AG04450 (cell line): ENCODE measurements at places on chromosomes 13 and 19.

- DNase-seq, result no peak
Observed at GRCh38 chr19:8131517-8131916, 17.9 kb downstream of the FBN3 start.

DNA sequence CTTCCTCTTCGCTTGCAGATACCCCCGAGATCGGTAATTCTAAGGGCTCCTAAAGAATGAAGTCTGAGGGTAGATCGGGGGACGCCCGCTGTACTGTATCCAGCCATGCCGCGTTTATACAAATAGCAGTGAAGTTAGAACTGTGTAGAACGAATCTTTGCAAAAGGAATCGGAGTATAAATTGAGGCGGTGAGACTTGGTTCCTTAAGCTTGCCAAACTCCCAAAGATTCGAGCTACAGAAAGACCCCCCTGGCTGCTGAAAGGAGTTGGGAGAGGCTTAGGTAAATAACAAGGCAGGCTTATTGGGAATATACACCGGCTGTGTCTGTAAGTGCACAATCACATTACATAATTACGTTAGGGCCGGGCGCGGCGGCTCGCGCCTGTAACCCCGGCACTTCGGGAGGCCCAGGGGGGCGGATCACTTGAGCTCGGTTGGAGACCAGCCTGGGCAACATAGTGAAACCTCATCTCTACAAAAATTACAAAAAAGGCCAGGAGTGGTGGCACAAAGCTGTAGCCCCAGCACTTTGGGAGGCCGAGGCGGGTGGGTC is 12.2 kb downstream of the TMEM160 start:
- no peak for DNase-seq

DNA sequence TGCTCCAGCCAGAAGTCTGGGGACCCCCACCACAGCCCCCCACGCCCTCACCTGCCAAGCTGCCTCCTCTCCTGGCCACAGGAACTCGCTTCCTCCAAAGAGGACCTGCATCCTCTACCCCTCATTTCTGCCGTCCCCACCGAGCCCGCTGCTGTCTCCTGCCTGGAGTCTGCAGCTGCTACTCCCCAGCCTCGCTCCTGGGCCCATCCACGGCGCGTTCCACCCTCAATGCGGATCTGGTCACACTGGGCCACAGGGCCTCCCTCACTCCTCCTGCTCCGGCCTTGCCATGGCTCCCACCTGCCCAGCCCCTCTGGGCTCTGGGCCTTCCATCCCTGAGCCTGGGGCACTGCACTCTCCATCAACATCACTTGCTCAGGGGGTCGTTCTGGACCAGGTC is 4.3 kb downstream of the BTBD2 start:
- no peak for DNase-seq

GRCh38 chr13:74299721-74300120 is 165.5 kb upstream of the KLF12 start:
- DNase-seq, result no peak

GRCh38 chr19:3575949-3576673 is 3.4 kb downstream of the HMG20B start:
- no peak for DNase-seq

DNA sequence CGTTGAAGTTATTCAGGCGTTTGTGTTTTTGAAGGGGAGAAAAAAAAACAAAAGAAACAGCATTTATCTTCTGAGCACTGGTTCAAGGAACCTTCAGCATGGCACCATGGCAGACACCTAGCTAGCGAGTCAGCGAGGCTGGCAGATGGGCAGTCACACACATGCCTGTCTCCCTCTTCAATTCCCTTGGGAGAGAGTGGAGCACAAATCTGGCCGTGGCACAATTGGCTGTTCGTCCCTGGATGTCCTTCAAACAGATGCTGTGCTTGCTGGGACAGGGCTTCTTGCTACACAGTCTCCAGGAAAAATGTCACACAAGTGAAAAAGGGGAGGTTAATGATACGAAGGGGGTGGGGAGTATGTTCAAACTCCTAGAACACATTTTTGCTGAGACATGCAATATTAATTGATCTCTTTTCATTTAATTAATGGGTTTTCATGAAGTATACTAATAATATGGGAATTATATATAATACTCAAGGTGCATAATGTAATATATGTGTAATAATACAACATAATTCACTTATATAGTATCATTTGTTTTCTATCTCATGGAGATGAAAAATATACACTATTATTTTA is 1674.5 kb upstream of the SLC10A2 start:
- DNase-seq, result no peak

GRCh38 chr19:6092329-6093286 is 17.7 kb downstream of the RFX2 start:
- DNase-seq, result no peak

DNA sequence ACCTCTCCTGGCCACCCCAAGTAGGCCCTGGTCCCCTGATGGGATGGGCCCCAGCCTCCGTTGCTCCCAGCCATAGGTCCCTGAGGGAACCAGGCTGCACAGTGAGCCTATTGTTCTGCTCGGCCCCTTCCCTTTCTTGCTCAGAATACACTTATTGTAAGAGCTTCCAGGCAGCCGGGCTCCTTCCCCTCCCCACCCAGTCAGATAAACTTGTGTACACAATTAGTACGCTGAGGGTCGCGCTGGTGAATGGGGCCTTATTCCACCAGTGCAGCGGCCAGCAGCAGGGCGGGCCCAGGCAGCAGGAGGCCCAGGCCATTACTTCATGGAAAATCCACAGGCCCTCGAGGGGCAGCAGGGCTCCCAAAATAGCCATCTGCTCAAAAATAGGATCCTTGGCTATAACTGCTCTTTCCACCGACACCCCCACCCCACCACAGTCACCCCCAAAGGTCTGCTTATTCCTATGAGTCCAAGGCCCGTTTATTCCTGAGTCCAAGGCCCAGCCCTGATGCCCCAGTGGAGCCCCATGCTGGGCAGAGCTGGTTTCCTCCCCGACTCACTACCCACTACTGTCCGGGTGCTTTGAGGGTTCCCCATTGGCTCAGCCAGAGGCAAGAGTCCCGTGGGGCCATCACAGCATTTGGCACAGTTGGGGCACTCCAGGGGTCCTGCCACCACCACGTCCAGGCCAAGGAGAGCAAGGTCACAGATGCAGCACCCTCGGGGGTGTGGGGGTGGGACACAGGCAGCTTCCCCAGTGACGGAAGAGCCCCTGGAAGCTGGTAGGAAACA is 22.1 kb downstream of the CAPN12 start:
- DNase-seq, result no peak

- DNase-seq, result no peak
Observed at GRCh38 chr19:29293736-29294342, 80.9 kb upstream of the UQCRFS1 start.

GRCh38 chr13:99698010-99698815 is 196.9 kb downstream of the TM9SF2 start:
- no peak for DNase-seq

- no peak for DNase-seq
Observed at GRCh38 chr19:56162258-56162657, 13.6 kb upstream of the GALP start.

DNA sequence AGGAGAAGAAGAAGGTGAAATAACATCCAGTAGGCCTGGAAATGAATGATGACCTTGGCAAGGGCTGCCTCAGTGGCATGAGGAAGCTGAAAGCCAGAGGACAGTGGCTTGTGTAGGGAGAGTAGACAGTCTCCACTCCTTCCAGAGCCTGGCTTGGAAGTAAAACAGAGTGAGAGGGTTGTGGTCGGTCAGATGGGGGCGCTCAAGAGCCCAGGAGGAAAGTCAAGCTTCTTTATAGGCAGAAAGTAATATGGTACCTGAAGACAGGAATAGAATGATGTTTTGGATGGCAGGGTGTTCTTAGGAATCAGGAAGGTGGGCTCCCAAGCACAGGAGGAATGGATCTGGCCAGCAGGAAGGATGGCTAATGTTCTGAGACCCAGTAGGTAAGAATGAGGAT is 75.1 kb upstream of the TSC22D1 start:
- no peak for DNase-seq

GRCh38 chr13:109899316-109899715 is 112.9 kb upstream of the IRS2 start:
- DNase-seq, result no peak

- DNase-seq, result no peak
Observed at GRCh38 chr13:28231642-28232041, 93.3 kb downstream of the PAN3 start.

GRCh38 chr19:44742330-44743061 is 6.0 kb upstream of the BCL3 start:
- DNase-seq, result no peak

GRCh38 chr19:17570791-17571190 is 15.3 kb downstream of the COLGALT1 start:
- no peak for DNase-seq

GRCh38 chr13:110251193-110251819 is 55.7 kb downstream of the COL4A1 start:
- no peak for DNase-seq

DNA sequence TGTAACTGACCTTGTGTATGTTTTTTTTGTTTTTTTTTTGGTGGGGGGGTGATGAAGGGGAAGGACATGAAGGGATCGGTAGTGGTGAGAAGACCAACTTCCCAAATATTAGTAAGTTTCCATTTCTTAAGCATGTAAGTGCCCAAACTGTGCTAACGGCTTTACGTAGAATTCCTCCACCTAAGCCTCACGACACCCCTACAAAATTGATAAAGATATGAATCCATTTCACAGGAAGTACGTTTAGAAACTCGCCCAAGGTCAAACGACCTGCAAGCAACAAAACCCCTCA is 649 bp downstream of the UQCRFS1 start:
- no peak for DNase-seq

GRCh38 chr19:55677572-55678028 is 2.6 kb downstream of the EPN1 start:
- DNase-seq, result no peak

GRCh38 chr13:20149762-20150161 is 11.1 kb downstream of the GJA3 start:
- no peak for DNase-seq

DNA sequence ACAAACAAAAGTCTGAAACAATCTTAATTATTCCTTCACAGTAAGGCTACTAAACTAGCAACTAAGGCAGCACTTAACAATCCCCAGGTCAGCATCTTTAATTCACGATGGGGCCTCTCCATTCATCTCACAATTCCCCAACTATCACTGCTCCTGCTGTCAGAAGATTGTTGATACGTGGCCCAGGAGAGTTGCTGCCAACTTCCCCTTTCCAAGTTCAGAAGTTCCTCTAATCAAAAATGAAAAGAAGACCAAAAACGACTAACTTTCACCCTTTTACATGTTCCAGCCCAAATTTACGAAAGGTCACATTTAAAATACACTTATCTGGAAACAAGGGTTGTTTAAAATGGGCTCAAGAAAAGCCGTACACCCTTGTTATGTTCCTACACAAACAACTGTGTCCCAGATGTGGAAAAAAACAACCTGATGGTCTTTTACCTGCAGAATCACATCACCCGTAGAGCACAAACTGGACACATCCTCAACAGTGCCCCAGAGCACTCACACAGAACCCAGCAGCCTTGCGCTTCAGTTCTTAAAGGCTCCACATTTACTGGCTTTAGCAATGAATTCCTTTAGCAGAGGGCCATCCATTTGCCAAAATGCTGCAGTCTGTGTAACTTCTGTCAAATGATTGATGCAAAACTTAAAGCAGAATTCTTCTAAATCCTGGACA is 38.0 kb downstream of the PHF11 start:
- no peak for DNase-seq

DNA sequence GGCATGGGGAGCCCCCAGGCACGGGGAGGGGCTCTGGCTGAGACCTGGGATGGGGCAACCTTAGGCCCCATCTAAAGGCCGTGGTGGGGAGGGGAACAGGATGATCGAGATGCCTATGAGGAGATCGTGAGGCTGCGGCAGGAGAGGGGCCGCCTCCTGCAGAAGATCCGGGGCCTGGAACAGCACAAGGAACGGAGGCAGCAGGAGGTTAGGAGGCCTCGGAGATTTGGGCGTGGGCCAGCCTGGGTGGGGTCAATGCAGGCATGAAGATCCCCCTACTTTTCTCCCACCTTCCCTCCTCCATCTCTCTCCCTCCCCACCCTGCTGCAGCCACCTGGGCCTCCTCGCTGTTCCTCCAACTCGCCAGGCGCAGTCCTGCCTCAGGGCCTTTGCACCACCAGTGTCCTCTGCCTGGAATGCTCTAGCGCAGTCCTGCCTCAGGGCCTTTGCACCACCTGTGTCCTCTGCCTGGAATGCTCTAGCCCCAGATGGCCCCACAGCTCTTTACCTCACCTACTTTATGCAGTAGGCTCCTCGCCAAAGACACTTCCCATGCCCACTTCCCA is 19.1 kb upstream of the EBI3 start:
- DNase-seq, result no peak

DNA sequence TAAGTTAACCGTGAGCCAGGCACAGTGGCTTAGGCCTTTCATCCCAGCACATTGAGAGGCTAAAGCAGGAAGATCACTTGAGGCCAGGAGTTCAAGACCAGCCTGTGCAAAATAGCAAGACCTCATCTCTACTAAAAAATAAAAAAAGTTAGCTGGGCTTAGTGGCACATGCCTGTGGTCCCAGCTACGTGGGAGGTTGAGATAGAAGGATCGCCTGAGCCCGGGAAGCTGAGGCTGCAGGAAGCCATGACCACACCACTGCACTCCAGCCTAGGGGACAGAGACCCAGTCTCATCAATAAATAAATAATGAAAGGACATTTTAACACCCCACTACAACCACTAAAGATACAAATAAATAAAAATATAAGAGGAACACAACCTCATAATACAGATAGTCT is 21.6 kb downstream of the LSM14A start:
- DNase-seq, result no peak

- no peak for DNase-seq
Observed at GRCh38 chr13:39051157-39051556, 12.9 kb downstream of the NHLRC3 start.
